ENCODE measurements at places on chromosomes 7 and 10. TPM values are rescaled to one million over a fixed set of nuclear protein-coding genes. Genes with fewer than 3 reads are reported as not detected.

GRCh38 chr10:6406220-6407033, 173.6 kb downstream of the PRKCQ start:
- ATAC-seq = no peak

Gene WDR11
- 39.3 TPM for total RNA-seq

DNA sequence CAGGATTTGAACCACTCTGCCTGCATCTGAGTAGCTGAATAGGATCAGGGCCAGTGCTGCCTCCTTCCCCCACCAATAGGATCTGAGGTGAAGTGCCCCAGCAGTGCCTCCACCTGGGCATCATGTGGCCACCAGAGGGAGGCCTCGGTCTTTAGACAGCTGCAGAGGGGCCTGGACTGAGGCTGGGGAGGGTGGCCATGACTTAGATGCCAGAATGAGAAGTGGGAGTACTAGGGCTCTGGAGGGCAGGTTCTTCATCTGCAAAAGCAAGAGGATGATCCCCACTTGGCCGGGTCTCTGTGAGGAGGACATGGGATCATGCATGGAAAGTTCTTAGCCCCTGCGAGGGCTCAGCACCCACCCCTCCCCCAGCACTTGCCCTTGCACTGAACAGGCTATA, 56.9 kb downstream of the NEUROG3 start:
- peak; percentile 64 for ATAC-seq

Gene LBX1
- not detected for total RNA-seq

- no peak for ATAC-seq
Measured at GRCh38 chr10:92873029-92873428, 24.7 kb downstream of the EXOC6 start.

DNA sequence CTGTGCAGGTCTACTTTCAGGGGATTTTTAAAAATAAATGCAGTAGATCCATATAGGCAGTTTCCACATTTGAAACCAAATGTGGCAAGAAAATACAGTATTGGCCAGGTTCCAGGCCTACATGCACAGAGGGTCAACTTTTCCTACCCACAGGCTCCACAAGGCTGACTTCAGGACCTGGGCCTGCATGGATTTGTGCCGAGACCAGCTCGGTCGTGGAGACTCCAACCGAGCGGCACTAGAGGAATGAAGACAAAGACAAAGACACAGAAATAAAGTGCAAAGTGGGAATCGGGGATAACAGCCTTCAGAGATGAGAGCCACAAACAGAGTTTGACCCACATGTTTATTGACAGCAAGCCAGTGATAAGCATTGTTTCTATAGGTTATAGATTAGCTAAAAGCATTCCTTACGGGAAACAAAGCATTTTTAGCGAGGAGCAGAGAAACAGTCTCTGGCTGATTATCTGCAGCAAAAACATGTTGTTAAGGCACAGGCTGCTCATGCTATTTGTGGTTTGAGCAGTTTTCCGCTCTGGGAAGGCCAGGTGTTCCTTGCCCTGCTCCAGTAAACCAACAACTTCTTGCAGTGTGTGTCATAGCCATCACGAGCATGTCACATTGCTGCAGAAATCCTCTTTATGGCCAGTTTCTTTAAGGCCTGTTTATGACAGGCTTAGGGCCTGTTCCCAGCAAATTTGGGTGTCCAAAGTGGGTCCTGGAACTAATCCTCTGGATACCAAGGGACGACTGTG, 52.6 kb downstream of the ZNF37A start:
- no peak for ATAC-seq

GRCh38 chr7:56046721-56047445, 4.4 kb downstream of the PSPH start:
- ATAC-seq = peak; percentile 58

Gene DKK1
- 1.6 TPM for total RNA-seq

DNA sequence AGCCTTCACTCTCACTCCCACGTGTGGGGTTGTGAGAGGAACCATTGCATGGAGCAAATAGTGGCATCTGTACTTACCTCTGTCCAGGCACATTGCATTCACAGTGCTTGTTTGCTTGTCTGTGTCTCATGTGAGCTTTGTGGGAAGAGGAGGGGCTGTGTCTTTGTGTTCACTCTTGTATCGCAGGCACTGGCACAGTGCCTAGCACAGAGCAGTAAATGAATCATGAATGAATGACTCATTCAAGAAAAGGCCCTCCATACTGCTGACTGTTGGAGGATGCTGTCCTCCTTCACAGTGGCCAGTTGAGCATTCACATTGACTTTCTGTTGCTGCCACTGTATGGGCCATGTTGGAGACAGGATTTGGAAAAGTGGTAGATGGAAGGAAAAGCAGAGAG, 125.3 kb downstream of the SORCS3 start:
- ATAC-seq = peak; percentile 41

Gene COL1A2
- 21.9 TPM for total RNA-seq

Gene APBB1IP
- total RNA-seq = 1.4 TPM

DNA sequence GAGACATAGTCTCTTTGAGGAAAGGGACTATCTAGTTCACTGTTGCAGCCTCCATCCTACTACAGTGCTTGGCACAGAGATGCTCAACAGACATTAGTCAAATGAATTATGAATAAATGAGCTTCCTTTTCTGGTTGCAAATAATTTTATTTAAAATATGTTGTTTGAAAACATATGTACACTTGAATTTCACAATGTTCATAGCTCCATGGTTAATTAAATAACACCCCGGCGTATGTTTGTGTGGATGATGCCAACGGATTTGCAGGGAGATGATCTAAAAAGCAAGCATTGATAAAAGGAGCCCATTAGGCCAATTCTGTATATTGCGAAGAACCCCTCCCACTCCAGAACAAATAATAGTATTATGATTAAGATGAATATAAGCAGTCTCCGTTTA, 47.8 kb upstream of the ORC5 start:
- ATAC-seq = no peak

- no peak for ATAC-seq
Measured at GRCh38 chr7:92827464-92828120, 8.8 kb downstream of the CDK6 start.

Gene SKAP2
- total RNA-seq = 22.2 TPM

- no peak for ATAC-seq
Measured at GRCh38 chr7:98157761-98158160, 51.1 kb downstream of the LMTK2 start.

- ATAC-seq = no peak
Measured at GRCh38 chr10:6207658-6208057, 4.9 kb downstream of the PFKFB3 start.

Gene PTPRZ1
- 56.2 TPM for total RNA-seq

DNA sequence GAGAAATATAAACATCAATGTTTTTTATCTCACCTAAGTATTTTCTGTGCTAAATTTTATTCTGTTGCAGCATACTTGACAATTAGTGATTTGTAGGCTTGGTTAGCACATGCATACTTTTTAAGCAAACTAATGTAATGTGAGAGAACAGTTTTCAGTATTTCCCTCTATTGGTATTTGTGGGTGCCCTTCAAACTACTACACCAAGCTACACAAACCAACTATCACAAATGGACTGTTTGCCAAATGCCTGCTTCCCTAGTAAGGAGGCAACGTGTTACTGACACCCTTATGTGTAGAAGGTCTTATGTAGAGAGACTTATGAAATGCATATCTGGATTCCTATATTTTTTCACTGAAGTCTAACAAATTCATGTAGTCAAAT, 98.4 kb upstream of the FZD1 start:
- no peak for ATAC-seq

- no peak for ATAC-seq
Measured at GRCh38 chr10:17737027-17737965, 14.7 kb upstream of the TMEM236 start.

GRCh38 chr7:92313055-92313454, 67.3 kb downstream of the ANKIB1 start:
- ATAC-seq = no peak

Gene FOXI2
- 0.32 TPM for total RNA-seq
